ACHN (cell line): ENCODE measurements at places on chromosomes 3 and 15.

DNA sequence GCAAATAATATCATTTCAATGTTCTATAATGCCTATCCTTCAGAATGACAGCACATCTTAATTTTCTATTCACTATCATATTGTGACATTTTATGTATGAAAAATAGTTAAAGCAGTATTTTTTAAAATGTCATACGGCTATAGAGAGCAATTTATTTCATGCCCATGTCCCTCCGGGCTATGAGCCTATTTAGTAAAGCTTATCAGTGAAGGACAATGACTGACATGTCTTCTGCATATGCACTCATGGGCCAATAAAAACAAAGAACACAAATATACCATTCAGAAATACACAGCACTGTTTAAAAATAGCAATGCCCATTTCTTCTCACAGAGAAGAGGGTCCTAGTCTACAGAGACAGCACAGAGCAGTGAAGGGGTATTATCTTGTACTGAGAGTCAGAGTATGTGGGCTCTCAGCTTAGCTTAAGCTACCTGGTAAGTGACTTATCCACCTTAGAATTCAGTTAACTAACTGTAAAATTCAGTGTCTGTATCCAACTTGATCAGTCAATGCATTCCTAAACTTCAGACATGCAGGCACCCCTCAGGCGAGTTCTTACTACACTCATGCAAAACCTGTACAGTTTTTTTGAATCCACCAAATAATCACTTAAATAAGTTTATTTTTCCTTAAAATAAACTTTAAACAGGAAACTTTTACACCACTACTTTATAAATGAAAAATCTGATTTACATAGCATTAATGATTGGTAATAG is 9.0 kb downstream of the GOLIM4 start:
- DNase-seq = no peak

DNA sequence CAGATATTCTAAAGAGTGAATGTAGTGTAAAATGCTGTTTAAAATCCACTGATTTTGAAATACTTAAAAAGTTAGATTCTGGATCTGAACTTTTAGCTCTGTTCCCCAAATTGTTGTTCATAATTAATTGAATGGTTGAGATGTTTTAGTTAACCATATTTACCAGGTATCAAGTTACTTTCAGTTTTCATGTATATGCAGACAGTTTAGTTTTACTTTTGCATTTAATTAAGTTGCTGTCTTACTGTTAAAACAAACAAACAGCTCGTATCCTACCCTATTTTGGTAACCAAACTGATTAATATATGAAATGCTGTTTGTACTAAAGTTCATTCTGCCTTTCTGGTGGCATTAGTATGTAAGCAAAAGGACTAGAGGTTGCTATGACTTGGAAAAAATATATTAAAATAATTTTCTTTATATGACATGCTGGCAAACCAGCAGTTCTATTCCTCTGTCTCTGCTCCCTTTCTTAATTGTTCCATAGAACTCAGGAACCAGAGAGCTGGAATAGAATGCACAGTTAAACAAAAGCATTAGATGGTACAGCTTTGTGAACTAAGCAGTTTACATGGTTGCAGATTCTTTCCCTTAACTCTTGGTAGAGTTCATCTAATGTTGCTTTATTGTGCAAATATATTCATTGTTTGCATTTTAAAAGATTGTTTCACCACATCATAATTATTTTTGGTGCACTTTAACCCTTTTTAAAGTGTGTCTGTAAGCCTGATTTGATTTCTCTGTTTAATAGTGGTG is 39.5 kb upstream of the SCAANT1 start:
- no peak for DNase-seq

DNA sequence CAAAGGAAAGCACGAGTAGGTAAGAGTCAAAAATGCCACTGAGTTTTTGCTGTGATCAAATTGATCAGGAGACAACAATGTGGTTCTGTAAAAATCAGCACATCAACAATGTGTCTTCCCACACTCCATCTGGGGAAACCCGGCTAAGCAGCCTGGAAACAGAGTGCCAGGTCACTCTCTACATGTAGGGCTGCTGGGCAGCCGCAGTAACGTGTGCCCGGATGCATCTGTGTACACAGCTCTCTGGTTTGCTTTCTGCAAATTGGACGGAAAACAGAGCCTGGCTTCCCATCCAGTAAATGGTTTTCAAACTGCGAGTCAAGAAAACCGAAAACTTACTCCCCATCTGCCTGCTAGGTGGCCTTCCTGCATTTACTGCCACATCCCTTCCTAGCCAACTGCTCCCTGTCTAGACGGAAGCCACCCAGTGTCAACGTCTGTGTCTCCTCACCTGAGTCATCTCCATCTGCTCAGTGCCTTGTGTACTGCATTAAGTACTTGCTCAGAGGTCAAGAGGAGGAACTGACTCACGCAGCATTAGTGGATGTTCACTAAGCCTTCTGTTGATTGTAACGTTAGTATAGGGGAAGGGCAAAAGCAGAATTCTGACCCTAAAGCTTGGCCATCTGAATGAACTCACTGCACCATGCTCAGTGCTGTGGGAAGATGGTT is 124.1 kb downstream of the TJP1 start:
- peak; percentile 72 for DNase-seq

DNA sequence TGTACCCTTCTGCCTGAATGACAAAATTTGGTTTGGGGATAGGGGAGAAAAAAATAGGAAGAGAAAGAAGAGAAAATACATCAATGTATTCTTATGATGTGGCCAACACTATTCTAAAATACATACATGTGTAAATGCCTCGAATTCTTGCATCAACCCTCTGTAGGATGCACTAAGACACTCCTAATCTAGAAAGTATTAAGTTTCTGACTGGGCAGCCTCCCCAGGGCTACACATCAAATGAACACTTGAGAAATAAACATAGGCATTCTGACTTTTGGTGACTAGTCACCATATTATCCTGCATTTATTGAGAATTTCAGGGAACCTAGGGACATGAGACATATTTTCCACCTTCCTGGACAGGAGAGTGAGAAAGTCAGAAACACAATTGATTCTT is 109.2 kb downstream of the CPNE4 start:
- no peak for DNase-seq

DNA sequence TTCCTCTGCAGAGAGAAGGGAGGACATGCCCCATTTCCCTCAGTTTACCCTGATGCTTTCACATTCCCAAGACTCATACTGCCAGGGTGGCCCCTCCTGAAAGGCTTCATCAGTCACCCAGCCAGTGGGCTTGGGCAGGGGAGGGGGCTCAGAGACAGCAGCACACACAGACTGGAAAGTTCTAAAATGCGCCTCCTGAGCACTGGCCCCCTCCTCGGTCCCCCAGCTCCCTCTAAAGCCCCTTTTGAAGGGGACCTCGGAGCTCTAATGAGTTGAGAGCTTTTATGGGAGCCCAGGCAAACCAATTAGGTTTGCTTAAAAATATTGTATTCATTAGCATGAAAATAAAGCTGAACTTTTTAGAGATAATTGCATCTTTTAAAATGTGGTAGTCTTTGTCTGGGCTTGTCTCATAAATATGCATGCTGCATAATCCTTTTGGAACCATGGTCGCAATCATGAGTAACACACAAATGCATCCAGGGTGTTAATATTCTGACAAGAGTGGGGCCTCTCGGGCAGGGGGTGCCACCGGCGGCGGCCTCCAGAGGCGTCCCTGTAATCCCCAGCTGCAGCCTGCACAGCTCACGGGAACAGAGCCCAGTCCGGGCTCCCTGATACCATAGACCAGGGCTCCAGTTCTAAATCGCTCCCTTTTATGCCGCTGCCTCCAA is 78.5 kb downstream of the RPLP1 start:
- DNase-seq = no peak

GRCh38 chr15:82165948-82166376 is 96.6 kb downstream of the EFL1 start:
- no peak for DNase-seq

- DNase-seq = no peak
These were observed at the start of gene TMC3 for GRCh38 chr15:81373775-81374395. Gene TMC3, minus strand, starts transcription at chr15:81374213. Its CDS starts 136 bp downstream, at chr15:81374077.

GRCh38 chr3:121482660-121483059 is 63.1 kb downstream of the POLQ start:
- peak; percentile 61 for DNase-seq

- peak; percentile 49 for DNase-seq
These were observed 39.3 kb downstream of the RHCG start for GRCh38 chr15:89457086-89457485.

DNA sequence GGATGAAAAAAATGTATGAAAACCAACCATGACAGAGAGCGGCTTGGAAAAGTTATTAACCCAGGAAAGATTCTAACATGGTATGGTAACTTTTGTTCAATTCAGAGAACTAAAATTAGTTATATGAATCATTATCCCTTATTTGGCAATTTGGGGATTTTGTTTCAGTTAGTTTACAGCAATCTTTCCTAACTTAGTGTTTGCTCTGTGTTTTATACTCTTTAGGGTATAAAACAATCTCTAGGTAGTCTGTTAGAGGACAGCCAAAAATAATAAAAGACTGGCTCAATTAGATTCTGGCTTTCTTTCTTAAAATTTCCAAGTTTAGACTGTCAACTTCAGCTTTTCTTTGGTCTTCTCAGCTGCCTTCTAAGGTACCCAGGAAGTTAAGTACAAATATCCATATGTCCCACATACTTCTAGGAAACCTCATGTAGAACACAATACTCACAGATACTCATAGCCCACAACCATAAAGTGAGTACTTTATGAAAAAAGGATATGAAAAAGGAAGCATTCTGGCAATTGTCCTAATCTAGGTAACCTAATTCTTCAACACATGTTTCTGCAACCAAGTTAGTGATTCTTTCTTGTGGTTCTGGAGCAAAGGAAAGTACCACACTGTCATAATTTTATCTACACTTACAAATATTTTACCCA is 849.3 kb downstream of the ROBO1 start:
- peak; percentile 22 for DNase-seq

GRCh38 chr3:144102421-144102820 is 130.8 kb downstream of the DIPK2A start:
- no peak for DNase-seq

GRCh38 chr3:66017591-66017990 is 21.1 kb downstream of the MAGI1 start:
- DNase-seq = no peak

GRCh38 chr15:66715720-66716655 is 14.0 kb downstream of the SMAD6 start:
- no peak for DNase-seq

GRCh38 chr3:21754839-21755238 is 3.8 kb upstream of the ZNF385D start:
- DNase-seq = no peak

- DNase-seq = peak; percentile 60
These were observed 40.6 kb downstream of the AMOTL2 start for GRCh38 chr3:134333522-134334181.

- DNase-seq = no peak
These were observed 6.1 kb upstream of the AP2M1 start for GRCh38 chr3:184168363-184169120.
